ENCODE measurements at places on chromosomes 4 and X.
A peak's percentile ranks its signal among the peaks of the same experiment; 100 is the strongest.

GRCh38 chrX:148500423-148501385, at the start of gene AFF2:
AFF2 (plus strand) TSS chrX:148500617; CDS start chrX:148501098, 481 bp downstream.
- peak; percentile 9 for DNase-seq

GRCh38 chr4:123216946-123217345, 179.6 kb upstream of the SPRY1 start:
- no peak for DNase-seq

DNA sequence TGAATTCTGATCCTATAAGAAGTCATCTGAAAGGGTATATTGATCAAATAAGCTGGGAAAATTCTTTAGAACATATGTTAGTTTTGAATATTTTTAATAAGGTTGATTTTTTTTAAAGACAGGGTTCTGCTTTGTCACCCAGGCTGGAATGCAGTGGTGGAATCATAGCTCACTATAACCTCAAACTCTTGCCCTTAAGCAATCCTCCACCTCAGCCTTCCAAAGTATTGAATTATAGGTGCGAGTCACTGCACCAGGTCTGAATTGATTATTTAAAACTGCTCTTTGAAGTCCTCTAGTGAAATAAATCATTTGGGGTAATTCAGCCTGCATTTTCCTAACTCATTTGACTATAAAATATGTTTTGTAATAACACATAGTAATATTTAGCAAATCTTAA, 812.3 kb downstream of the PDHA2 start:
- no peak for DNase-seq

DNA sequence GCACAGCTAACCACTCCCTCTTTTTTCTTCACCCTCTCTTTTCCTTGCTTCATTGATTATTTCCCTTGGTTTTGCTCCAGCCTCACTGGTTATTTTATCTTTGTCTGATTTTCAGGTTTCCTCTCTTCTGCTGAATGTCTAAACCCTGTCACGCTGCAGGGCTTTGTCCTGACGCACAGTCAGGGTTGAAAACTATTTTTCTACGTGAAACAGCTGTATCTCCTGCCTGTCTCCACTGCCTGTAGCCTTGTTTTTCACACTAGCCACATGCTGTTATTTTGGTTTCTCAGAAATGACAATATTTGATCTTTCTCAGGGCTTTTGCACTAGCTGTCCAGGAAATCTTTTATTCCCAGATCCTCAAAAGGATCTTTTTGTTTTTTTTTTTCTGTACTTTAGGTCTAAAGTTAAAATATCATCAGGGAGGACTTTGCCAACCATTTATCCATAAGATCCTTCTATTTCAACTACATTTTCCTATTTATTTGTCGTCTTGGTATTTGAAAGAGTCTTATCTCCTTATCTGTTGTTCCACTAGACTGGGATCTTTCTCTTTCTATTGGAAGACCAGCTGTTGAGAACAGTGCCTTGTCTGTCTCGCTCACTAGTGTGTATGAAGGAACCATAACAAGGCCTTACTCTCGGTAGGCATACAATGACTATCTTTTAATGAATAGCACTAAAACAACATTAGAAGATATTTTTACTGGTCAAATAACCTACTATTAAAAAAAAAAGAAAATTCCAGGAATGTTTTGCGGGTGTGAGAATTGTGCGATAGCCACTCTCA, 164.3 kb downstream of the PDHA2 start:
- no peak for DNase-seq

- DNase-seq = no peak
These were observed 100.5 kb downstream of the PTCHD1 start for GRCh38 chrX:23435108-23435507.

DNA sequence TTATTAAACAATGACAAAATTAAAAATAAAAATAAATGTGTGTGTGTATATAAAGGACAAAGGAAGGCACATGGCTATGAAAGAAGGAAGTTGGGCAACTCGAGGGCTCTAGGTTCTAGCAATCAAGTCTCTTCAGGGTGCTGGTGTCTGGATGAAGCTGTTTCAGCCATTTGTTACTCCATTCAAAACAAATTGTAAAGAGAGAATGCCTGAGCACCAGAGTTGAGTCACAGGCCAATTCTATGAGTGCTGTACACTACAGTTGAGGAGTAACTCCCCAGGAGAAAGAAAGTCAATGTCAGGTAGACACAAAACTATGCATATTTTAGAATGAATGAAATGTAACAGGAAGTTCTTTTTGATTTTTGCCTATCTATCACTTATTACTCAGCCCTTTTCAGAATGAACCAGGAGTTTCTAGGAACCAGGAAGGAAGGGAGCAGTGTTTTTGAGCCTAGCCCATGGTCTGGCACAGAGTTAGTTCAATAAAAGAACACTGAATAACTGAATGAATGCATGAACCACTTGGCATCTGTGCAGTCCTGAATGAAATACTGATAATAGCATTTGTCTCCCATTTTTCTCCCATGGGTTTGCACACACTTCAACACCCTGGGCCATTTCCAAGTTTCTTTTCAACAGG, 151.7 kb upstream of the CPEB2 start:
- DNase-seq = no peak

DNA sequence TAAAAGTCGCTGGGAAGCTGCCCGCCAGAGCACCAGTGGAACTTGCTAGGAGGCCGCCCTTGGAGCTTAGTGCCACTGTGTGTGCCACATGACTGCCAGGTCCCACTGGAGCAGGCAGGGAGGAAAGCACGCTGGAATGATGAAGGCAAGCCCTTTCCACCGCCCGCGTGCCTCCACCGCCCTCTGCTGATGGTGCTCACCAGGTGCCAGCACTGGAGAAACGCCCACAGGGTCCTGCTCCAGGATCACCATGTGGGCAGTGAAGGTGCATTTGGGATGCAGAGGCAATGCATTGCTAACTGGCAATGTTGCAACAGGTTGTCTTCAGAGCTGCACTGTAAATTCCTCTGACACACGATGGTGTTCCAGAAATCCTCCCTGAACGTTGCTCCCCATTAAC, 76.3 kb downstream of the SHROOM2 start:
- no peak for DNase-seq

DNA sequence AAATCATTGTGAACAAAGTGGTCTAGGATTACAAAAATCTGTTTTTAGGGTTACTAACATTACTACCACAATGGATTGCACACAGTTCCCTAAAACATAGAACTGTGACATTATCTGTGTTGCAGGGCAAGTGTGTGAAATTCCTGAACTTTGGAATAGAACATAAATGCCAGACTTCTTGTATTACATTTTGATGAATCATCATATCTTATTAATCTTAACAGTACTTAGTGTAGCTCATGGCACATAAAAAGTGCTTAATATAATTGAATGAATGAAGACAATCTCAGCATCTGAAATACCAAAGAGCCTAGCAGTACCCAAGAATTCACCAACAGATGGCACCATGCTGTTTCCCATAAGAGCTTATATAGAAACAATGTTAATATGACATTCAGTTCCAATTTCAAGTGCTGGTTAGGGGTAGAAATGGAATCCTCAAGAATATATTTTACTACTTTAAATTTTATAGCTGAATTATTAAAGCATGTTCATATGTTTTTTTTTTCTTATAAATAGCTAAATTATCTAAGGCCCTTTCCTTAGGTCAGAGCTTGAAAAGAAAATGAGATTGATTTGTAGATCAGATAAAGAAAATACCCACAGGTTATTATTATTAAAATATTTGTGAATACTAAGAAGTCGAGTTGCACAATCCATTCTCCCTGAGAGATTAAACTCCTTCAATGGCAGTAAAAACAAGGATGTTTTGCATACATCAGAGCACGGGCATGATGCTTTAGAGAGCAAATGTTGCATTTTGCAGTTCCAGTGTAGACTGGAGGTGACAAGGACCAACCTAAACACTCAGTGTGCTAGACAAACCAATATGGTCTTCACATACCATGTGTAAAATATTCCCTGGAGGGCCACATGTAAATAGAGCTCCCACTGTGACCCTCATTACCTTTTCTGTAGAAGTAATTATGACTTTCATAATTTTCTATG, 25.7 kb upstream of the SHISA3 start:
- peak; percentile 24 for DNase-seq

DNA sequence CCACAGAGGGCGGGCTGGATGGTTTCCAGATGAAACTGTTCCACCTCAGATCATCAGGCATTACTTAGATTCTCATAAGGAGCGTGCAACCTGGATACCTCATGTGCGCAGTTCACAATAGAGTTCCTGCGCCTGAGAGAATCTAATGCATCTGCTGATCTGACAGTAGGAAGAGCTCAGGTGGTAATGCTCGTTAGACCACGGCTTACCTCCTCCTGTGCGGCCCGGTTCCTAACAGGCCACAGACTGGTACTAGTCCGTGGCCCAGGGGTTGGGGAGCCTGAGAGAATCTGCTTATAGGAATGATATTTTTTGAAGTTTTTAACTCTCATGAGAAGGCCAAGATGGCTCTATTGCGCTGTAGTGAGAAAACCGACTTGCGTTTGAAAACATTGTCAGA, 5.4 kb downstream of the NCAPG start:
- DNase-seq = no peak

DNA sequence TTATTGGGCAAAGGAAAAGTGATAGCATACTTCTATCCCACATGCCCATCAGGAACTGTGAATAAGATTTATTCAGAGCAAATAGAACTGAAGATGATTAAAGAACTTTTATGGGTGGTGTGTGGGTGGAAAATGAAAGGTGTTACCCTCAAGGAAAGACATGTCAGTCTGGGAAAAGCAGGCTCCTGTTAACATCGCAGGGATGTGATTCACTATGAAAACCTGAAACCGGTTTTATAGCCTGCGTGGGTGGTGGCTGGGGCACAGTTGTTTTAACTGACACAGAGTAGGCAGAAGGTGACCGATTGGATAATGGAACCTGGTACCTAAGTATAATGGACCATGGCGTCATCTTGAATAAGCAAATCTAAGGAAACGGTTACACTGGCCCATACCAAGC, 61.3 kb upstream of the CASK start:
- DNase-seq = peak; percentile 39

- DNase-seq = no peak
These were observed 148.7 kb upstream of the NAP1L5 start for GRCh38 chr4:88846206-88846790.

GRCh38 chrX:2614911-2615310, 76.2 kb upstream of the CD99 start:
- DNase-seq = peak; percentile 1

- no peak for DNase-seq
These were observed 30.9 kb downstream of the AR start for GRCh38 chrX:67574696-67575095.

- no peak for DNase-seq
These were observed 36.8 kb downstream of the RTL5 start for GRCh38 chrX:72094894-72095293.

DNA sequence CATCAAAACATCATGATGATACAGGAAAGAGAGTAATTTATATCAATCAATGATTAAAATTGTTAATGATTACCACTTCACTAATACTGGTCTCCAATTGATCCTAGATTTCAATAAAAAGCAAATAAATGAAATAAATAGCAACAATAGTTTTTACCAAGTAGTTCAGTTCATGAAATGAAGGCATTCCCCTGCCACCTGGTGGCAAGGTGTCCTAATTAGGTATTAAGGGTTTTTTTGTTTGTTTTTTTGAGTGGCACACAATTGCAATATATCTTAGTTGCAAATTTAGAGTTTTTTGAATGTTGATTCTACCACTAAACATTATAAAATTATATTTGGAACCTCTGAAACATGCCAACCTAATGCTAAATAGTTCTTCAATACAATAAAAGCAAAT, 157.4 kb upstream of the PDE5A start:
- no peak for DNase-seq

GRCh38 chr4:180589575-180589974, 1653.6 kb upstream of the TENM3 start:
- DNase-seq = no peak

DNA sequence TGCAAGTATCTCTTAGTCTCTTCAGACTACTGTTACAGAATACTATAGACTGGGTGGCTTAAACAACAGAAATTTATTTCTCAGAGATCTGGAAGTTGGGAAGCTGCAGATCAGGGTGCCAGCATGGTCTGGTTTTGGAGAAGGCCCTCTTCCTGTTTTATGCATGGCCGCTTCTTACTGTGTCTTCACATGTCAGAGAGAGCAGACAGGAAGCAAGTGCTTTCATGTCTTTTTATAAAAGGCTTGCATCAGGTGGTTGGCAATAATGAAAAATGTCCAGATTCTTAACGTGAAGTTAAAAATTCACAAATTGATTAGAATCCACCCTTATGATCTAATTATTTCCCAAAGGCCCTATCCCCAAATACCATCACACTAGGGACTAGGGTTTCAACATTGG, 284.9 kb downstream of the RPA4 start:
- DNase-seq = no peak

- DNase-seq = no peak
These were observed 165.7 kb downstream of the KDR start for GRCh38 chr4:54959651-54960116.

DNA sequence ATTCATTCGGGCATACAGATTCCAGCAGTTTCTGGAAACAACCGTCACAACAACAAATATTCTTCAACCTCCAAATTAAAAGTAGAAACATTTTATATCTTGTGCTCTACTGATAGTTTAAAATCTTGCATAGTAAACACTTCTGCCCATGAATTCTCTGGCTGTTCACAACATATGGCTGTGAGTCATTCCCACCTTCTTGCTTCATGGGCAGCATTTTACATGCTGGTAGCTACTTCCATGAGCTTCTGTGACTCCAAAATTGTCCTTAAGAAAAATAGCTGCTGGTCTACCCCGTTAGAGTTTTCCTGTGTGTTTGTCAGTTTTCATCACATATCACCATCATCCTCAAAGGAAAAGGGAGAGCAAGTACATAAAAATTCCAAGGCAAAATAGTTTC, 22.7 kb downstream of the PNPLA4 start:
- no peak for DNase-seq

DNA sequence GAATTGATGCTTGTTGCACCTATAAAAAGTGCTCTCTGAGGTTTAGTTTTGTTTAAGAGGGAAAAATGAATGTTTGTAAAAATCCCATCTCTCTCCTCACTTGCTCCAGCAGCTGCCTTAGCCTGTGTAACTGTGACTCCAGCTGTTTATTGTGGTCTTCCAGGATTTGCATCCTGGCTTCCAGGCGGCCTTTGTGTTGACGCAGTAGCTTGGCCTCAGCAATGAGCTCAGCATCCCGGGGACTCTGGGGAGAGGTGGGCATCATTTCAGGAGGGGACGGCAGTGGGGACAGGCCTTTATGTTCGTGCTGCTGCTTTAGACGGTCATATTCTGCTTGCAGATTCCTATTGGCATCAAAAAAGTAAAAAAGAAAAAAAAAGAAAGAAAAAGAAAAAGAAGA, 75.3 kb upstream of the FTHL17 start:
- DNase-seq = no peak

GRCh38 chr4:9937078-9937477, 84.2 kb downstream of the SLC2A9 start:
- DNase-seq = no peak

DNA sequence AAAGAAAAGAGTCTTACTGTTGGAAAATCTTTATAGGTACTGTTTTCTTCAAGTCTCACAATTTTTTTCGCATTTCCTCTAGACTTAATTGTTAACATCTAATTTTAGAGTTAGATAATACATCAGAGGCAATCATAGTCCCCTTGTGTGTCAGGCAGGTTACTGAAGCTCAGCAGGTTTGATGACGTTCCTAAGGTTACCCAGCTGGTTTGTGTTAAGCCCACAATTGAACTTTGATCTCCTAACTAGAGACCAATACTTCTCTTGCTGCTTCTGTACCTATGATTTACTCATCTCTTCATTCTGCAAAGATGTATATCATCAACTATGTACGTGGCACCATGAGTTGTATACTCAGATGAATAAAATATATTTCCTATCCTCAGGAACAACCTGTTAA, 131.6 kb upstream of the STIM2 start:
- no peak for DNase-seq

Data from urothelium cell line (cell line).